ENCODE measurements at places on chromosomes 16 and 17. TPM values are rescaled to one million over a fixed set of nuclear protein-coding genes. Genes with fewer than 3 reads are reported as not detected.

- H3K4me3 ChIP-seq: no peak overlapping the region
- no peaks in the 10 kb centered on the region for H3K36me3 ChIP-seq
- H3K27ac ChIP-seq: no peak overlapping the region
- H3K4me1 ChIP-seq: no peaks in the 10 kb centered on the region
- no peaks in the 10 kb centered on the region for H3K27me3 ChIP-seq
Measured at GRCh38 chr16:86818671-86819532, 240.6 kb downstream of the FOXL1 start.

GRCh38 chr17:71850812-71851211 is 270.0 kb upstream of the SOX9 start:
- no peaks in the 10 kb centered on the region for H3K27me3 ChIP-seq
- no peaks in the 10 kb centered on the region for H3K4me1 ChIP-seq
- H3K36me3 ChIP-seq: no peaks in the 10 kb centered on the region
- no peak overlapping the region for H3K27ac ChIP-seq
- no peak for DNase-seq

DNA sequence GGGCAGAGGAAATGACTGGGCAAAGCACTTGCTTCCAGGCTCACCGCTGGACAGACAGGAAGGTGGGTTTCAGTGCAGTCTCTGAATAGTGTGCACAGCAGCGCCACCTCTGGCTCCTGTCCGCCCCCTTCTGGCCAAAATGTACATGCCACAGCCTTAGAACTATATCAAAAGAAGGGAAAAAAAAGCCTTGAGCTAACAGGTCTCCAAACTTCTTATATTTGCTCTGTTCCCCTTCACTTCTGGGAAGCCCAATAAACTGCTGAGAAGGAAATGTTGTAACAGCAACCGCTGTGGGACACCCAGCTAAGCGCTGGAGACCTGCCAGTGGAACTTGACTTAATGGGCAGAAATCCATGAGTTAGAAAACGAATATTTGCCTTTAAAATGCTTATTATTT is 17.5 kb downstream of the COG7 start:
- H3K36me3 ChIP-seq: no peaks in the 10 kb centered on the region
- H3K4me3 ChIP-seq: no peak overlapping the region
- H3K27ac ChIP-seq: no peak overlapping the region
- DNase-seq: peak; percentile 82
- peaks cover 20% of the 10 kb centered on the region for H3K4me1 ChIP-seq

- peaks cover 59% of the 10 kb centered on the region for H3K4me1 ChIP-seq
- H3K27me3 ChIP-seq: no peaks in the 10 kb centered on the region
Measured at GRCh38 chr17:10169290-10169689, 29.1 kb downstream of the GAS7 start.

DNA sequence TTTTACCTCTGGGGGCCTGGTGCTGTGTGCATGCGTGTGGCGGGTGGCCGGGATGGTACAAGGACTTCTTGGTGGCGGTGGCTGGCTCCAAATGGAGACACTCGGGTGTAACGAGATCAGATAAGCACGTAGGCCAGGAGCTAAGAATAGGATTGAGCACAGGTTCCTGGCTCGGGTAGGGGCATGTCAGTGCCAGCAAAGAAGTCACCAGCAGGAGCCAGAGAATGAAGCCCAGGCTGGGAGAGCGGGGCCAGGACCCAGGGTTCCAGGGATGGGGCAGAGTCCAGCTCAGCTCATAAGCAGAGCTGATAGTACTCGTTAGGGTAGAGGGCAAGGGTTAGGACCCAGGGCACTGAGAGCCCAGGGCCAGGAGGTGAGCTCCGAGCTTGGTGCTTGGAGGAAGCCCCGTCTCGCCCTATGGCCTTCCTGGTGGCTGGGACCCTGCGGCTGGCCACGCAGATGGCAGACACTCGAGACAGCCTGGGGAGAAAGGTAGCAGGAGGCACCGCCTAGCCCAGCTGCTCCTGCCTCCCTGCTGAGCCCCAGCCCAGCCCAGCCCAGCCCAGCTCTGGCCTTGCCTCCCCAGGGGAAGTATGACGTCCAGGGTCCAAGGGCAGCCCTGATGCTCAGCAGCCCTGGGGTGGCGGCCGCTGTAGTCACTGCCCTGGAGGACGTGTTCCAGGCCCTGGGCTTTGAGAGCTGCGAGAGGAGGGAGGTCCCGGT is 8.9 kb downstream of the ZNF213 start:
- peak overlapping the region; percentile 66 for H3K27ac ChIP-seq
- no peak overlapping the region for H3K4me3 ChIP-seq
- H3K27me3 ChIP-seq: no peaks in the 10 kb centered on the region
- H3K36me3 ChIP-seq: peaks cover 42% of the 10 kb centered on the region

GRCh38 chr17:48307814-48308411 is 122.1 kb downstream of the SKAP1 start:
- no peaks in the 10 kb centered on the region for H3K36me3 ChIP-seq
- DNase-seq: peak; percentile 79
- no peak overlapping the region for H3K4me3 ChIP-seq
- H3K27ac ChIP-seq: no peak overlapping the region
- peaks cover 3% of the 10 kb centered on the region for H3K4me1 ChIP-seq

GRCh38 chr17:52451294-52451861 is 292.9 kb upstream of the CA10 start:
- no peak overlapping the region for H3K27ac ChIP-seq
- no peaks in the 10 kb centered on the region for H3K4me1 ChIP-seq
- H3K36me3 ChIP-seq: no peaks in the 10 kb centered on the region
- DNase-seq: no peak
- H3K27me3 ChIP-seq: no peaks in the 10 kb centered on the region

GRCh38 chr16:56771558-56772279 is 41.8 kb downstream of the NUP93 start:
- peaks cover 5% of the 10 kb centered on the region for H3K4me1 ChIP-seq
- no peaks in the 10 kb centered on the region for H3K36me3 ChIP-seq

- peak overlapping the region; percentile 62 for H3K27ac ChIP-seq
- peaks cover 90% of the 10 kb centered on the region for H3K36me3 ChIP-seq
- H3K27me3 ChIP-seq: no peaks in the 10 kb centered on the region
- no peak for DNase-seq
Measured at GRCh38 chr16:1458336-1458976, 14.1 kb upstream of the CCDC154 start.

Gene SETD6
- 18.2 TPM for total RNA-seq

Gene AANAT
- total RNA-seq: not detected

Gene LHX1
- not detected for total RNA-seq

Measured in spleen (tissue), 13 donors.